Heart left ventricle (tissue), 16 donors: ENCODE measurements at places on chromosomes 7 and 10.
A peak's percentile ranks its signal among the peaks of the same experiment; 100 is the strongest.

DNA sequence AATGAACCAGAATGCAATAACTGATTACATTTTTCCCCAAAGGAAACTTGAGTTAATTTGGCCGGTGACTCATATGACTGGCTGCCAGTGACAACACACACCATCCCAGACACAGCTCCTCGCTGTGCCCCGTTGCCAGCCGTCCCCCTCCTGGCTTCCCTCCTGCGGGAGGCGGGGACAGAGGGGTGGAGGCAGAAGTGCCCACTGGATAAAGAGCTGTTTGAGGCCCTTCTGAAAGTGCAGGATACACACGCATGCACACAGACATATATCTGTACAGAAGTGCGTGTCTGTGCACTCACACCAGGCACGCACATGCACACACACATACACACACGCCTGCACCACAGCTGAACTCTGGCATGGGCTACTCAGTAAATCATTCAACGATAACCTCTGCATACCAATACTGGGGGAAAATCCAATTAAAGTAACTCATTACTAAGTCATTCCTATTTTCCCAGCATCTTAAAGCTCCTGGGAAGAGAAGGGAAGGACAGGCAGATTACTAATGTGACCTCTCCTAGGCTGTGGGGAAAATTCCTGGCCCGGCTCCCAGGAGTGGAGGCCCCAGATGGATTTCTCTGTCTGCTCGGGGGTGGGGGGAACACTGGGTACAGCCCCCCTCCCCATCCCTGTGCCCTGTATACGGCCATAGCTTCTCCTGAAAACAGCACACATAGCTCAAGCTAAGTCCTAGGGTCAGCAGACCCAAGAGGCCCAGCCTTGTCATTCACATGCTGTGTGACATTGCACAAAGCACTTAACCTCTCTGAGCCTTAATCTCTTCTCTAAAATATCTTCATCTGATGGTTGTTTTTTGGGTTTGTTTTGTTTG, 52.3 kb upstream of the MYL10 start:
- peak; percentile 75 for DNase-seq

GRCh38 chr7:24767878-24768569, 10.8 kb upstream of the GSDME start:
- no peak for DNase-seq

GRCh38 chr7:5620459-5620881, 161.0 kb downstream of the RNF216 start:
- DNase-seq = no peak

- DNase-seq = no peak
Measured at GRCh38 chr10:13525663-13526062, 3.2 kb downstream of the BEND7 start.

GRCh38 chr10:108187408-108188012, 1023.0 kb upstream of the SORCS1 start:
- no peak for DNase-seq

DNA sequence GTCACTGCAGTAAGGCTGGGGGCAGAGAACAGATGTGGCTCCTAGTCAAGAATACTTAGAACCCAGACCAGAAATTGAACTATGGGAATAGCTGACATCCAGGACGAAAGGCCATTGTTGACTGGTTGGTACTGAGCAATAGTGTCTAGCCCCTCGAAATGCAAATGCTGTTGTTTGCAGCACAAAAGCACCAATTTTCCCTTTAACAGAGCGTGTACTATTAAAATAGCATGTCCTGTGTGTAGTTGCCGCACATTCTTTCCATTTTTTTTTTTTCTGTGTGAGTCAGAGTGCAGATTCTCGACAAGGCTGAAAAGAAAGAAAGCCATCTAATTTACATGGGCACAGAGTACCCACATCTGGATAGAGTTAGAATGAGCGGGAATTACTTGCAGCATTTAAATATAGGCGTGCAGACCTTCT, 302.4 kb downstream of the PTEN start:
- DNase-seq = no peak

DNA sequence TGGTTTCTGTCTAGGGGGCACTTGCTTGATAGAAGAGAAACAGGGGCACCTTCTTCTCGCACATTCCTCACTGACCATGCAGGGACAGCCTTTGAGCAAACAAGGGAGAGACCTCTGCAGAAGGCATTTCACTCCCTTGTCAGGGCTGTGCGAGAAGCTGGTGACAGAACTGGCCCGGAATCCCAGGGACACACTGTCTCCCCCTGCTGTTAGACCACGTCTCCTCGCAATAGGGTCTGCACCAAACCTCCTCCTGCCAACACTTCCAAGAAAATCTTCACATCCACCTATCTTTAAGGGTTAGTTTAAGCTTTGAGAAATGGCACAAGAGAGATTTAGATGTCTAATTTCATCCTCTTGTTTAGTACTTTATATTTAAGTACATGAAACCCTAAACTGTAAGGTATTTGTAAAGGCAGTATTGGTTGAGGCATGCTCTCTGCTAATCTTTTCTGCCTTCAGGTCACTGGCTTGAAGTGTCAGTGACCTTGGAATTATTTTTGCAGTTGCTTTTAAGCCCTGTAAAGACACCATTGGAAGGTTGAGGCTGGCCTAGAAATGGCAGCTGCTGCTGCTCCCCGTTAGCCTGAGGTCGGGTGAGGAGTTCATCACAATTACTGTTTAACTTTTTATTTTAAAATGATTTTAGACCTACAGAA, 37.0 kb downstream of the RBM20 start:
- DNase-seq = peak; percentile 55

DNA sequence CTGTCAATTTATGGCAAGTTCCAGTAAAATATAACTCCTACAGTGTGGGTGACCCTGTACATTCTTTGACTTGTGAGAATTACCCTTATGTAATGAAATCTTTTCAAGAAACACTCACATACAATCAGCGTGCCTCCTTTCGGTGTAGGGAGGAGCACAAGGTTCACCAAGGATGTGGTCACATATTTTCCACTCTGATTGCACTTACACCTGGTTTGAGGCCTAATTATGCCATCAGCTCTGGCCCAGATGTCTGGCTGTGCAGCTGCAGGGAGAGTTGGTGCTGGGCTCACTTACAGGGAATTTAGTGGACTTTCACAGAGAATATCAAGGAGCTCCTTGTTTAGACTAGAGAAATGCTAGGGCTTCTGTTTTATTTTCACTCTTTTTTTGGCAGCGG, 146.0 kb upstream of the STEAP4 start:
- no peak for DNase-seq

DNA sequence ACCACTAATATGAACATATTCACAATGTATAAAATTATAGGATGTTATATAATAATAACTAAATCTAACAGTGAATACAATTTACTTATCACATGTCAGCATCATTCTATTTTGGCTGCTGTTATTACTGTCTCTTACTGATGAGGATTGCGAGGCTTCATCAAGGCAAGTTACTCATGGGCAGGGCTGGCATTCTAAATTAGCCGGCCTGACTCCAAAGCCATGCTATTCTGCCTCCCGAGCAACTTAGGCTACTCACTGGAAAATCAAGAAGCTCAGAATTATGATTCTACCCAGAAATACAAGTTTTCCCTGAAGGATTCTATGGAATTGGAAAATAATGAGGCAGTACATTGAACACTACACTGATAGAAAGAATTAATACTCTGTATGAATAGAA, 101.7 kb downstream of the ICA1 start:
- DNase-seq = no peak

DNA sequence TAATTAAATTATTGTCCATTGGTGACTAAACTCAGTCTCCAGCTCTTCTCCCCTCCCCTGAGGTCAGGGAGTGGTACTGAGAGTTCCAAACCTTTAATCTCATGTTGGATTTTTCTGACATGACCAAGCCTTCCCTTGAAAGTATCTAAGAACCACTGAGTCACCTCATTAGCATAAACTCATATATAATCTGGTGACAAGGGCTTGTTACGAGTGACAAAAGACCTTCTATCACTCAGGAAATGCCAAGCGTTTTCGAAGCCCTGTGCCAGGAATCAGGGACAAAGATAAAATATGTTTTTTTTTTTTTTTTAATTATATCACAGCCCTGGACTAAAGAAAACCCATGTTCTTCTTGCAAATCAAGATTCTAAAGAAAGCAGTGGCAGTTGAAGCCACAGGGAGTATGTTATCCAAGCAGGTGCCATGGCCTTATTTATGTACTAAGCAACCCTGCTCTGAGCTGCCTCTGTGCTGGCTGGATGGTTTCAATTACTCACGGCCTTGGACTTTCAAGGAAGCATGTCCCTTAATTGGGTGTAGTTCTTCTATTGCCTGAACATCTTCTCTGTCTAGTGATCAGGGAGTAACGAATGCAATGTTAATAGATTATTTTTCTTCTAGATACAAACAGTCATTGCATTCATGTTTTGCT, 169.0 kb upstream of the PRKCQ start:
- DNase-seq = no peak

DNA sequence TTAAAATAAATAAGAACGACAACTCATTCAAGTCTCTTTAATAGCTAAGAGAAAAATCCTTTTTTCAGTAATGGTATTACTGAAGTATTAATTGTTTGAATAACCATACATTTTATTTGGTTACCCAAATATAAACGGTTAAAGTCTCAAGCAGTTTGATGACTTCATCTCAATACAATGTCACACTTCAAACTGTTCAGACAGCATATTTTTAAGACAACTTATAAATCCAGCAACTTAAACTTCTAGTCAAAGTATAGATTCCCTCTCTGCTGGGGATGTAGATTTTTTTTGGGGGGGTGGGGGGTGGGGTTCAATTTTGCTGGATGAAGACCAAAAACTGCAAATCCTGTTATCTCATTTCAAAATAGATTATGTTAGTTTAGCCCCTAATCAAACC, 42.0 kb downstream of the GNA12 start:
- DNase-seq = no peak

GRCh38 chr10:129859536-129859935, 104.5 kb downstream of the EBF3 start:
- no peak for DNase-seq

- no peak for DNase-seq
Measured at GRCh38 chr10:92677708-92678107, 12.0 kb upstream of the HHEX start.

- no peak for DNase-seq
Measured at GRCh38 chr10:17712717-17713471, 39.1 kb upstream of the TMEM236 start.

- DNase-seq = no peak
Measured at GRCh38 chr7:100894860-100895700, 608 bp downstream of the ACHE start.

DNA sequence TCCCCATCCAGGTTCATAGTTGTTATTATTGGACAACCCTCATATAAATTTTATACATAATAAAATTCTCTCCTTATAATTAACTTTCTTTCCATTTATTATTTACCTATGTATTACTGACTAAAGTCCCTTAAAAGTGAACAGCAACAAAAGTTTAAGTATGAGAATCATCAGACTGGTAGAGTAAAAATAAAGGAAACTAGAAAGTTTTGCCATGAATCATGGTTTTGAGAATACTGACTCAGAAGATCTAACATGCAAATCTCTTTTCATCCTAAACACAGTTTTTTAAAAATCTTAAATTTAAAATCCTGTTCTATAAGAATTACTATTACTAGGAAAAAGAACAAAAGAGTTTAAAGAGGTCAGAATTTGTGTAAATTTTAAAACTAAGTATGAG, 32.1 kb downstream of the HERC4 start:
- no peak for DNase-seq

DNA sequence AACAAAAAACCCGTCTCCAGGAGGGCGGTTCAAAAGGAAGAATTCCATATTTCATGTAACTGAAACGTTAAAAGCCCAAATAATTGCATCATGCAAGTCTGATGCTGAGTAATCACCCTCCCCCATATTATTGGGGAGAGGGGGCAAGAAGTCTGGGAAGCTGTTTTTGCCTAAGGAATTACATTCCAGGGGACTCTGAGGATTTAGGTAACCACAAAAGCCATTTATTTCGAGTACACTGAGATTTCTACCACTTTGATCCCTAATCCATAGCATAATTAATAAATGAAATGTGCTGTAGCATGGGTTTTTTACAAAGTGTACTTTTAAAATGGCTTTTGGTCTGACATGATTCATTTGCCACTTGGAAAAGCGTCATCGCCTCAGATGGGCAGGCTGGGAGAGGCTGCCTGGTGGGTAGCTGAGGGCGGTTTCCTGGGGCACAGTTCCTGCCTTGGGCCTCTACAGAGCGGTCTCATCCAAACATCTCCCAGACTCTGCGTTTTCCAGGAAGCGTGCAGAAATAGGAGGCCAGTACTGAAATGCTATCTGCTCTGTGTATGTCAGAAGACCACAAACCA, 106.5 kb downstream of the TCF7L2 start:
- no peak for DNase-seq

DNA sequence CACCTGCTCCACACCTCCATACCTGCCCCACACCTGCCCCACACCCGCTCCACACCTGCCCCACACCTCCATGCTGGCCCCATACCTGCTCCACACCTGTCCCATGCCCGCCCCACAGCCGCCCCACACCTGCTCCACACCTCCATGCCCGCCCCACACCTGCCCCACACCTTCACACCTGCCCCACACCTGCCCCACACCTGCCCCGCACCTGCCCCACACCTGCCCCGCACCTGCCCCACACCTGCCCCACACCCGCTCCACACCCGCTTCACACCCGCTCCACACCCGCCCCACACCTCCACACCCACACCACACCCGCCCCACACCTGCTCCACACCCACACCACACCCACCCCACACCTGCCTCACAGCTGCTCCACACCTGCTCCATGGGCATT, 53.0 kb downstream of the PARP12 start:
- DNase-seq = no peak

DNA sequence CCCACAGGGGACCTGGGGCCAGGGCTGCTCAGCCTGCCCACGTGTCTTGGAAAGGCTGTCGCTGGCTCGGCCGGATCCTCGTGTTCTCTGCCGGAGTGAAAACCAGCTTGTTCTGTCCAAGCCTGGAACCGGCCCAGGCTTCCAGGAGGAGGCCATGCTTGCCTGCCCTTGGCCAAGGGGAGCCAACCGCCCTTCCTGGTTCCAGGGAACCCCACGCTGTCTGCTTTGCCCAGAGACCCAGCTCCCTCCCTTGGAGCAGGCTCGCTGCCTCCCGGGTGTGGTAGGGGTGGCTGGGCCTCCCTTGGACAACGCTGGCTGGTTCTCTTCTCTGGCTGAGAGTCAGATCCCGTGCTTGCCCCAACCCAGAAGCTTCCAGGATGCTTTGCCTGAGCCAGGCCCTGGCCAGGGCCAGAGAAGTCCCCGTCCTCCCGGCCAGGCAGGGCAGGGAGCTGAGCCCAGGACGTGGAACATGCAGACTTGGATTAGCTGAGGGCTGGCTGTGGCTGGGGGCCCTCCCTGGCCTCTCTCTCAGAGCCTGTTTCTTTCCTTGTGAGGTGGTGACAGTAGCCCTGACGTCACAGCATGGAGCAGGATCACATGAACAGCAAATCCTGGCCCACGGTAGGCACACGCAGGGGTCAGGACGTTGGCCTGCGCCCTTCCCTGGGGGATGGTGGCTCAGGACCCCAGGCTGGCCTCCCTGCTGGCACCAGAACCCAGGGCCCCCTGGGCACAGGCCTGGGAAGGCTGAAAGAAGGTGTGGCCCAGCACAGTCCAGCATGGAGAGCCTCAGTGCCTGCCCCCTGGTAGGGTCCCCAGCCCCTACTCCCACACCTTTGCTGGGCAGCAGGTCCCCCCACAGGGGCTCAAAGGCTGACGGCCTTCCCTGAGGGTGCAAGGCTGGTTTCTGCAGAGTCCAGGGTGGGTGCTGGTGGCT, 67.5 kb downstream of the PWWP2B start:
- peak; percentile 94 for DNase-seq
